Endodermal cell (in vitro differentiated cells): ENCODE measurements at places on chromosomes 2 and 18. TPM values are rescaled to one million over a fixed set of nuclear protein-coding genes. Genes with fewer than 3 reads are reported as not detected.

SMYD5 gene
- 32.4 and 35.4 TPM in 2 replicates for total RNA-seq

GRCh38 chr2:33903215-33903614, 304.1 kb upstream of the FAM98A start:
- H3K4me1 ChIP-seq: no peaks in the 10 kb centered on the region
- H3K4me3 ChIP-seq: no peak overlapping the region
- DNase-seq: no peak
- no peak overlapping the region for H3K27ac ChIP-seq
- no peaks in the 10 kb centered on the region for H3K36me3 ChIP-seq
- H3K27me3 ChIP-seq: no peaks in the 10 kb centered on the region

HTRA2 gene
- total RNA-seq: 27.1 to 45.9 TPM (median 38.9 TPM) in 3 replicates

GRCh38 chr2:162297925-162298552, 20.4 kb downstream of the IFIH1 start:
- H3K27ac ChIP-seq: no peak overlapping the region
- H3K36me3 ChIP-seq: no peaks in the 10 kb centered on the region
- no peaks in the 10 kb centered on the region for H3K27me3 ChIP-seq
- no peak overlapping the region for H3K4me3 ChIP-seq

GRCh38 chr2:143926736-143927135, 593.2 kb downstream of the ZEB2 start:
- H3K36me3 ChIP-seq: no peaks in the 10 kb centered on the region
- no peak overlapping the region for H3K27ac ChIP-seq
- no peak for DNase-seq
- no peak overlapping the region for H3K4me3 ChIP-seq

SMAD2 gene
- 185 and 189 TPM in 2 replicates for total RNA-seq

DNA sequence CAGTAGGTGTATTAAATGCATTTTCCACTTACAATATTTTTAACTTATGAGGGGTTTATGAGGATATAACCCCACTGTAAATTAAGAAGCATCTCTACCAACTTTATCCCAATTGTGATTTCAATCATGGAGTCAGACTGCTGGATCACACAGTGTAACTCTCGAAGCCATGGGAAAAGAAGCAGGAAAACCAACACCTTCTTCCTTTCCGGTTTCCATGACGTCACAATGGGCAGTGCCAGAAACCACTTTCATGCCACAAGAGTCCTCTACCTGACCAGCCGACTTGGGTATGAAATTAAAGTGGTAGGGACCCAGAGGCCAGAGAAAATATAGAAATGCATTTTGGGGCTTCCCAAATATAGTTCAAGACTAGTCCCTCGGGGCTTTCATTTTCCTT, 4.2 kb downstream of the RNF152 start:
- no peak overlapping the region for H3K27ac ChIP-seq
- H3K4me1 ChIP-seq: peaks cover 3% of the 10 kb centered on the region
- no peak for DNase-seq
- peaks cover 85% of the 10 kb centered on the region for H3K36me3 ChIP-seq
- H3K4me3 ChIP-seq: peak overlapping the region; percentile 46
- no peaks in the 10 kb centered on the region for H3K27me3 ChIP-seq

GRCh38 chr18:65592435-65592834, 158.4 kb upstream of the CDH7 start:
- no peaks in the 10 kb centered on the region for H3K36me3 ChIP-seq
- no peaks in the 10 kb centered on the region for H3K4me1 ChIP-seq
- H3K27me3 ChIP-seq: no peaks in the 10 kb centered on the region
- no peak overlapping the region for H3K27ac ChIP-seq

DNA sequence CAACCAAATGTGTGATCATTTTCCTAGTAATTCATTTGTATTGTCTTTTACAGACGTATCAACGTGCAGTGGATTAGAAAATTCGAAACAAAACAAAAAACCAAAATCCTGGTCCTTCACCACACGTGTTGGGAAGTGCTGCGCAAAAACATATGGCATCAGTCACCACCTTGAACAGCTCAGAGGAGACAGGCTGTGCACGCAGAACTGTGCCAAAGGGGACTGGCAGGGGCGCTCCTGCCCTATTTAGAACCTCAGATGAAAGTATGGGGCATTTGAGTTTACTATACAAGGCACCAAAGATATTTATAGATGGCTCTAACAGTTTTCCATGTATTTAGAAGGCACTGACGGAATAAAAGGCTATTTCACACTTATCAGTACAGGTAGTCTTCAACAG, 42.3 kb downstream of the NOL10 start:
- H3K4me1 ChIP-seq: no peaks in the 10 kb centered on the region
- H3K4me3 ChIP-seq: no peak overlapping the region
- H3K27me3 ChIP-seq: no peaks in the 10 kb centered on the region
- DNase-seq: no peak

DNA sequence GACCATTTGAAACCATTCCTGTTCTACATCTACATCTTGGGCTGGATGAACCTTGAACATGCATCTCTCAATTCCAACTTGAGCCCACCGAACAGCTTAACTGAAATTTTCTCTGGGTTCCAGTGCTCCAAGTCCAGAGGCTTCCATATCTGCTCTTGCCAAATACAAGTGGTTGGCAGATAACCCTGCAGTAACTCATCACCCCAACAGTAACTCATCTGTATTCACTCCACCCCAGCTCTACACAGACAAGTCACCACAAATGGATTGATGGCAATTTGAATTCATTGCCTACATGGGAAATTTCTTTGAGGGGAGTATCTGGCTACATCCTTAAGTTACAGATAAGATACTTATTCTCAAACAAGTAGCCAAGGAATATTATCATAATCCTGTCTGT, 502.4 kb upstream of the TNP1 start:
- H3K4me3 ChIP-seq: no peak overlapping the region
- peaks cover 41% of the 10 kb centered on the region for H3K4me1 ChIP-seq
- H3K27me3 ChIP-seq: no peaks in the 10 kb centered on the region
- DNase-seq: no peak
- no peak overlapping the region for H3K27ac ChIP-seq
- H3K36me3 ChIP-seq: no peaks in the 10 kb centered on the region

DNA sequence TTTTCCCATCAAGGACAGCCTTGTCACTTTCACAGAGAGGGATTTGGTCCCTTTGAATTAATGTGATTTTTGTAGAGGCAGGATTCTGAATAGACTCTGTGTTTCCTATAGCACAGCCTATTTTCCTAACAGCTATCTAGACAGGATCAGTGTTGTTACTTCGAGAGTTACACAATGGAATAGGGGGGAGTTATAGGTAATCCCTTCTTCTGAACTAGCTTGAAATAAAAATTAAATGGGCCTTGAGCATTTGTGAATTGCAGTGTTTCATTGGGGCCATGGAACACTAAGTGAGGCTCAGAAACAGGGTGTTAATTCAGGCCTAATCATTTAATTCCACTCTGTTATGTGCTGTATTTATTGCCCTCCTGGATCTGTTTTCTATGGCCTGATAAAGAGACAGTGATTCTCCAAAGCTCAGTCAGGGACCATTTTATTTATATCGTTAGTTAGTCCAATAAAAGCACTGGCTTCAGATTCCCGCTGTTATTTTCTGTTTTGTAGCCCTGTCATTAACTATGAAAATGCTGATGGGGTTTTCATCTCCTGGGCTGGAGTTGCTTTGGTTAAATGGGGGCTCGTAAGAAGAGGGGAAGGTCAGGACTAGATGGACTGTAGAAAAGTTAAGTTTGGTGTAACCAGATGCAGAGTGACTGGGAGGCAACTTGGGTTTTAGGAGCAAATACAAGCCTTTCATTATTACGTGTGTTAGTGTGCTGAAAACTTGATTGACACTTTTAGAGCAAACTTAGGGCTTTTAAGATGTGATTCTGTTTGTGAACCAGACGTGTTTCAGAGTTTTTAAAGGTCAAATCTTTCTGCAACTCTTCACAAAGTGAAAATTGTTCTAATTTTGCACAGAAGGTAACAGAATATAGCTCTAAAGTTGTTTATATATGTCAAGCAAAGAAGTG, 461.0 kb upstream of the HNRNPA3 start:
- H3K4me3 ChIP-seq: no peak overlapping the region
- H3K36me3 ChIP-seq: no peaks in the 10 kb centered on the region
- DNase-seq: no peak
- peaks cover 14% of the 10 kb centered on the region for H3K4me1 ChIP-seq
- H3K27ac ChIP-seq: no peak overlapping the region

DNA sequence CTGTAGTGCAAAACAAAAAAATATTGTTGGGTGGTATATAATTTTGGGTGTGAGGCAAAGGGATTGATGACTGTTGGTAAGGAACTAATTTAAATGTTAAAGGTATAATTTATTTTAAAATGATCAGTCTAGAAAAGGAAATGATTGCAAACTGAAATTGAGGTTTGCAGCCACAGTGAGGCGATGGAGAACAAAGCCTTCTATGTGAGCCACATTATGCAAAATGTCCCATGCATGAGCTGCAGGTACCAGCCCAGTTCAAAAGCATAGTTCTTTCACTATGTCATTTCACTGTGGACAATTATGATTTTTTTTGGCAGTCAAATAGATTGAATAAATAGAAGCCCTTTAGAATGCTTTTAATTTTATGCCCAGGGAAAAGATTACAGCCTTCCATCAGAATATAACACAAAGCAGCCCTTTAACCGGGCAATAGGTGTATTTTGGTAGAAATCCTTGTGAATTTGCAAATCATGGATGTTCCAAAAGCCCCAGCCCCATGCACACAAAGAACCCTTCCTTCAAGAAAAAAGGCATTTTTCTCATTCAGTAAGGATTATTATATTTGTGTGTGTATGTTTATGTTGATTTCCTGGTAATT, 1.7 kb downstream of the MAP2 start:
- no peaks in the 10 kb centered on the region for H3K36me3 ChIP-seq
- peak; percentile 49 for DNase-seq
- H3K4me3 ChIP-seq: no peak overlapping the region

PSME4 gene
- total RNA-seq: 116 and 117 TPM in 2 replicates

TUBA4B gene
- not detected in 3 replicates for total RNA-seq

DNA sequence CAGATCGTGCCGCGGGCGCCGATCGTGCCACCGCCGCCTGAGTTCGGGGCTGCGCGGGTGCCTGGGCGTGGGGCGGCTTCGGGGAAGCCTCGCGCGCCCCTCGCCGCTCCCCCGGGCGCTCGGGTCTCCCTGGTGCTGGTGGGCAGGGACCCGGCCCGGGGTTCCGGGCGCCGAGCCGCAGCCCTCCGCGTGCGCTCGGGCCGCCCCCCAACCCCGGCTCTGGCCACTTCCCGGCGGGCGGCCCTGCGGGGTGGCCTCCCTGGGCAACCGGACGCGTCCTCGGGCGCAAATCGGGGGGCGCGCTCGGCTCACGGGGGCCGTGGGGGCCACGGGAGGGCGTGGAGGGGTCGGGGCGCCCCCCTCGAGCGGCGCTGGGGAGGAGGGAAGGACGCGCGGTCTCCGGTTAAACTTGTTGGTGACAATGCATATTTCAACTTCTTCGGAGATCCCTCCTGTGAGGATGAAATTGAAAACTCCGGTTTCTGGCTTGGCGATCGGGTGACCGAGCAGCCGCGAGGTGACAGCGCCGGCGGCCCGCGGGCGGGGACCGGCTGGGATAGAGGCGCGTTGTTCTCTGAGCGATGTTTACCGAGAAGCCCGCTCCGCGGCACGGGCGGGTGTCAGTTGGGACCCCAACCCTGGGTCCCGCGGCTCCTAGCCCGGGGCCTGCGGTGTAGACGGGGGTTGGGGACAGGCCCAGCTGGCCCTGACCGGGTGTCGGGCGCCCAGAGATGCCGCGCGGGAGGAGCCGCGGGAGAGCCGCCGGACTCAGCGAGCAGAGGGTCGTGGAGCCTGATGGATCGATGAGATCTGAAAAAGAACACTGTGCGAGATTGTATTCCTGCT, 676 bp downstream of the SH3BP4 start:
- peak; percentile 72 for DNase-seq
- peaks cover 6% of the 10 kb centered on the region for H3K36me3 ChIP-seq
- peaks cover 7% of the 10 kb centered on the region for H3K27me3 ChIP-seq

PROC gene
- total RNA-seq: 0.46 to 0.56 TPM in 2 of 3 replicates, not detected in the other

GRCh38 chr18:57518533-57518932, 68.0 kb downstream of the FECH start:
- H3K4me3 ChIP-seq: no peak overlapping the region
- H3K27me3 ChIP-seq: no peaks in the 10 kb centered on the region
- H3K4me1 ChIP-seq: no peaks in the 10 kb centered on the region
- no peaks in the 10 kb centered on the region for H3K36me3 ChIP-seq
- DNase-seq: peak; percentile 7

DNA sequence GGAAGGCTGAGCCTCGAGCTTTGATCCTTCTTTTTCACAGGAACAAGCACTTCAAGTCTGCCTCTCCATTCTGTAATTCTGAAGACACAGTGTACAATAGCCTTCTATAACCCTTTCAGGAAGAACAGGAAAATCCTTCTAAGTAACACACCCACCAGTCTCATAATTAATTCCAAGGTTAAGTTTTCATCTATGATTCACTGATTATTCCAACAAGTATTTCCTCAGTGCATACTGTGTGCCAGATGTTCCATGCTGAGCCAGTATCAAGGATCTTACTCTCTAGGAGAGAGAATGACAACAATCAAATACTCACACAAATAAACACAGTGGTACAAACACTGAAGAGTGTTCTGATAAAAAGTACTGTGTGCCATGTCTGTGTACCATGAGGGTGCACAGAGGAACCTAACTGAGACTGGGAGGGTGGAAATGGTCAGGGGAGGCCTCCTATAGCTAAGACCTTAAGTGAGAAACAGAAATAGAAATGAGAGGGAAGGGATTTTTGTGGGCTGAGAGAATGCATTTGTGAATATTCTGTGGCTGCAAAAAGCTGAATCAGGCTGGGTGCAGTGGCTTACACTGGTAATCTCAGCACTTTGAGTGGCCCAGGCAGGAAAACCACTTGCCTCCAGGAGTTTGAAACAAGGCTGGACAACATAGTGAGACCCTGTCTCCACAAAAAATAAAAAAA, 7.3 kb upstream of the MTLN start:
- H3K27ac ChIP-seq: no peak overlapping the region
- H3K4me3 ChIP-seq: no peak overlapping the region
- H3K36me3 ChIP-seq: no peaks in the 10 kb centered on the region
- DNase-seq: no peak

GRCh38 chr2:28338831-28339321, 53.8 kb upstream of the FOSL2 start:
- H3K27me3 ChIP-seq: no peaks in the 10 kb centered on the region
- H3K4me3 ChIP-seq: no peak overlapping the region
- H3K36me3 ChIP-seq: no peaks in the 10 kb centered on the region
- peaks cover 4% of the 10 kb centered on the region for H3K4me1 ChIP-seq
- peak overlapping the region; percentile 95 for H3K27ac ChIP-seq
- DNase-seq: no peak

PIEZO2 gene
- 7.3 and 8.8 TPM in 2 replicates for total RNA-seq

VIT gene
- 0.45 and 0.53 TPM in 2 replicates for total RNA-seq
